ENCODE measurements at places on chromosomes 11 and 22.

- no peak for DNase-seq
These were observed 291.4 kb downstream of the CTTN start for GRCh38 chr11:70689764-70690163.

DNA sequence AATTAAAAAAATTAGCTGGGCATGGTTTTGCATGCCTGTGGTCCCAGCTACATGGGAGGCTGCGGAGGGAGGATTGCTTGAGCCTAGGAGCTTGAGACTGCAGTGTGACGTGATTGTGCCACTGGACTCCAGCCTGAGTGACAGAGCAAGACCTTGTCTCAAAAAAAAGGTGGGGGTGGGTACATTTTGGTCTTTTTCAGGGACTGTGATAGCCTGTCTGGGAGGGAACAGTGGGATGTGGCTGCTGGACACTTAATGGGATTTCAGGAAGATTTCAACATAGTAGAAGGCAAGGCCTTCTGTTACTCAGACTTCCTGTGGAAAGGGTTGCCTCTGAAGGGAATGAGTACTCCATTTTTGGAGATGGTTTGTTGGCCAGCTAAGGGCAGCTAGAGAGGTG lies 40.6 kb downstream of the RELT start:
- DNase-seq = no peak

- DNase-seq = no peak
These were observed 101.9 kb downstream of the ARL14EP start for GRCh38 chr11:30424844-30425243.

DNA sequence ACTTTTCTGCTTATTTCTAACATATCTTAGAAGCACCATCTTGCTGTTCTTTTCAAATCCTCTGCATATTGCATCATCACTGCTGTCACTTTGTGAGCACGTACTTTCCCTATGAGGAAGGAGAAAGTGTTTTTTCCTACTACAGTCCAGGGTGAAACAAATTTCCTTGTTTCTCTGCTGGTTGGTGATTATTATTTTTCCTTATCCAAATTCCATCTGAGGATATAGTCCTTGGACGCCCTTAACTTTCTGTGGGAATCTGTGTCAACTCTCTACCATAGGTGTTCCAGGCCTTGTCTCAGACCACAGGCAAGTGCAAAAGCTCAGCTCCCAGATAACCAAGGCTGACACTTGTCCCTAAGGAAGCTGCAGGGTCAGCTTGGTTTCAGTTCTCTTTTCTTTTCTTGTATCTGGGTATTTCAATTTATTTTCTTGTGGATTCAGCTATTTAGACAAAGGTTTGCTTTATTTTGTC lies 29.4 kb upstream of the LYVE1 start:
- DNase-seq = no peak

DNA sequence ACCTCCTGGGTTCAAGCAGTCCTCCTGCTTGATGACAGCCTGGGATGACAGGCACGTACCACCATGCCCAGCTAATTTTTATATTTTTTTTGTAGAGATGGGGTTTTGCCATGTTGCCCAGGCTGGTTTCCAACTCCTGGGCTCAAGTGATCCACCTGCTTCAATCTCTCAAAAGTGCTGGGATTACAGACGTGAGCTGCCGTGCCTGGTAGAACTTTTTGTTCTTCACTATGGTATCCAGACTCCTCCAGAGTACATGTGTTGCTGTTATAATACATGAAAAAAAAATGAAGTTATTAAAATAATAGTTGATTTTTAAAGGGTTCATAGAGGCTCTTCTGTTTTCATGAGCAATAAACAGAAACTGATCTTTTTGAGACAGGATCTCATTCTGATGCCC lies 29.6 kb downstream of the ZNF143 start:
- DNase-seq = no peak

GRCh38 chr11:104043678-104044239 lies 7.3 kb downstream of the DDI1 start:
- no peak for DNase-seq

GRCh38 chr11:123510579-123510905 lies 80.5 kb downstream of the GRAMD1B start:
- no peak for DNase-seq

DNA sequence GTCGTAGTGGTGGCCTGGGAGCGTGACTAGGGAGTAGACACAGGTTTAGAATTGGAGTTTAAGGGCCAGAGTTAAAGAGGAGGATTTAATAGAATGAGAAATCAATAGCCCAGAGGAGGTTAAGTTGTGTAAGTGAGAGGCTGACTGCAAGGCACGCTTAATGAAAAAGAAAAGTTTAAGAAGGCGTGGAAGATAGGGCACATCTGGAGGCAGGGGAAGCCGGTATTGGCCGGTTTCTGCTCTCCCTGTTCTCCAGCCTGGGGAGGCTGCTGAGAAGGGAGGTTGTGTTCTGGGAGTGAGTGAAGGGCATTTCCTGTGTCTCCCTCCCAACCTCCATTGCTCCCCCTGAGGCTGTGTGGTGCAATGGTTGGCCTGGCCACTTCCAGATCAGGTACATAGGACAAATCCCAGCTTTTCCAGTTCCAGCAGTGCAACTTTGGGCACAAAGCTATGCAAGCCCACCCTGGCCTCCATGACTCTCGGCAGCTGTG lies 6.3 kb downstream of the GRIK4 start:
- no peak for DNase-seq

- peak; percentile 44 for DNase-seq
These were observed 44.3 kb downstream of the NNMT start for GRCh38 chr11:114340311-114341131.

- DNase-seq = no peak
These were observed 18.2 kb upstream of the GRAMD4 start for GRCh38 chr22:46602025-46602424.

- DNase-seq = no peak
These were observed 19.3 kb upstream of the IL10RA start for GRCh38 chr11:117966908-117967307.

- no peak for DNase-seq
These were observed 67.0 kb downstream of the BCL2L13 start for GRCh38 chr22:17705546-17705945.

DNA sequence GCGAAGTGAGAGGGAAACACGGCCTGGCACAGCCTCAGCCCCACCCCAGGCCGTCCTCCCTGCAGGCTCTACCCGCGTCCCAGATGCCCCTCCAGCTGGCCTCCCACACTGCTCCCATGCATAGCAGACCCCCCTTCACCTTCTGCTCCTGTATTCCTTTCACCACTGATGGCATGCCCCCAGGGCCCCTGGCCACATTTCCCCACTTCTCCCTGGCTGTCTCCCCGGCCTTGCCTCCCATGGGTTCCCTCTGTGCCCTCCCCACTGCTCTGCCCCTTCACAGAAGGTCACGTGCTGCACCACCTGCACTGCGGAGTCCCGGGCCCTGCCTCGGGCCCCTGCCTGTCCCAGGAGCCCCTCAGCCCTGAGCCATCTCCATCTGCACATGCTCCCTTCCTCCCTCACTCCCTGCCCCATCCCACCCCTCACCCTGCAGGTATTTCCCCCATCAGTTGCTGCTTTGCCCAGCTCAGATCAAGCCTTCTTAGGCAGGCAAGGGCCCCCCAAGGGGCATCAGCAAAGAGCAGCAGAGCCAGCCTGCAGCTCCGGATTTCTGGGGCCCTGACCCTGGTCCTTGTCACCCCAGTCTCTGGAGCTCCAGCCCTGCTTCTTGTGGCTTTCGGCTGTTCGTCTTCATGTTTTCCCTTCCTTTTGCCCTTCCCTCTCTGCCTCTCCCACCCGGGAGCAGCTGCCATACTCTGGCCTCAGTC lies 46.4 kb downstream of the GAB4 start:
- DNase-seq = no peak

GRCh38 chr22:19213442-19214077 lies 35.0 kb upstream of the SLC25A1 start:
- DNase-seq = no peak

DNA sequence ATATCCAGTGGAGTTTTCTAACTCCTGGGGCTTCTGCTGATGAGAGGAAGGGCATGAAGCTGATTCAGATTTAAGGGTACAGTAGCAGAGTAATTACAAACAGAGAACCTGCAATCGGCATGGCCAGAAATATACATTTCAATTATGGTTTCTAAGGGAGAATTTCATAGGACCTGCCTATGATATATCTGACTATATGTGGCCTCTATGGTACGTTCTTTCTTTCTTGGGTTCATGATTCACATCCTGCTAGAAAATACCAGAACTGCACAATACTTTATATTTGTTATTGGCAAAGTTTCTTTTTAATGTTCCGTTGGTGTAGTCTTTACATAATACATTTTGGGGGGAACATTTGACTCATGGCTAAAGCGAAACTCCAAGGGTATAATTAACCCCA lies 63.1 kb upstream of the TTC12 start:
- no peak for DNase-seq

DNA sequence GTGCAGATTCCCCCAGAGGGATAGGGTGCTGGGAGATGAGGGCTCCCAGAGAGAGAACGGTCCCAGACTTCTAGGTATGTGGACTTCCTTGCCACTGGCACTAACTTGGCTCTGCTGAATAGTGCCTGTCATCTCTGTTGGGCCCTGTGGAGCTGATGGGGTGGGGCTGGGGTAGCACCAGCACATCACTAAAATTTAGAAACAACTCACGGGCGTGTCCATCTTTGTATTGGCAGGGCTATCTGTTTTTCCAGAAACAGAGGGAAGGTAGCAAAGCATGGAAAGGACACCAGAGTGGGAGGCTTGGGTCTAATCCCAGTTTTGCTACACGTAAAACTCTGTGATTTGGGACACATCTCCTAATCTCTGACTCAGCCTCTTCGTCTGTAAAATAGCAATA lies 25.8 kb downstream of the SWAP70 start:
- DNase-seq = no peak

DNA sequence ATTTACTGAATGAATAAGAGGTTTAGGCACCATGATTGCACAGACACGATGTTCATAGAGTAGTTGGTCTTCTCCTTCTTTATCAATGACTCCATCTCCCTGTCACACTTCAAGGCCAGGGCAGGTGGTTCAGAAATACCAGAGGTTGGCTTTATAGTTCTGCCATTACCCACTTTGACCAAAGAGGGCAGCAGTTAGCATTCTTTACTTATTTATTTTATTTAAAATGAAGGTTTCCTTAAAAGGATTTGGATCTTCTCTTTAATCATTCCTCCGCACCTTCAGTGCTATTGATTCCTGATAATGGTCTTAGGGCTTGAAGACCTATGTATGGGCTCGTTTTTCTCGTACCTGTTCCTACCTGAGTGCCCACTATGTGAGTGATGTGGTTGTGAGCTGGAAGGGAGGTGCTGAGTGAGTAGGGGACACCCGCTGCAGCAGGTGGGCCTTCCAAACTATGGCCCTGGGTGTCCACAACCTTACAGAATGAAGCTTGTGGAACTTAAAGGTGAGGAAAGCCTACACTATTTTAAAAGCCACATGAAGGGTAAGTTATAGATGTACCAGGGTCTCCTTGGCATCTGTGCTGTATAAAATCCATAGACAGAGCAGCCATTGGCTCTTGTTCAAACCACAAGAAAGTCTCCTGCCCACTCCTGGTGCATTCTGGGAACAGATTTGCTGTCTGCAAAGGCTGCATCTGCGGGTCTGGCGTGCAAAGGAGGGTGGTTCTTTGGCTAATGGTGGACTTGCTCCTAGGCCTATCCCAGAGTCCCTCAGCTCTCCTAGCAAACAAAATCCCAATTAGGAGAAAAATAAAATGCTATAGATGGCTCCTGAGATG lies 35.0 kb downstream of the TIMP3 start:
- DNase-seq = no peak

DNA sequence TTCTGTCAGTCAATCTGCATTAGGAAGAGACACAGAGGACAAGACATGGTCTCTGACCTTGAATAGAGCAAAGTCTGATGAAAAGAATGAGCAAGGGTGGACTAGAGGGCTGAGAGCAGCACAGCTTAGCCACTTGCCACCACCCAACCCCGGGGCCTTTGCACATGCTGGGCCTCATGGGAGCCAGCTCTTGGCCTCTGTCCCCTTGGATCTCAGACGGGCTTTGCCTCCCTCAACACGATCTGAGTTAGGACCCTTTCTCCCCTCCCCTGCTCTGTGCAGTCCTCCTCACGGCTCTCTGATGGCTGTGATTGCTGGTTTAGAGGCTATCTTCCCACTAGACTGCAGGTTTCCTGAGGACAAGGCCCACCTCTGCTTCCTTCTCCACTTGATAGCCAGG lies 131.6 kb upstream of the B3GAT1 start:
- DNase-seq = no peak

DNA sequence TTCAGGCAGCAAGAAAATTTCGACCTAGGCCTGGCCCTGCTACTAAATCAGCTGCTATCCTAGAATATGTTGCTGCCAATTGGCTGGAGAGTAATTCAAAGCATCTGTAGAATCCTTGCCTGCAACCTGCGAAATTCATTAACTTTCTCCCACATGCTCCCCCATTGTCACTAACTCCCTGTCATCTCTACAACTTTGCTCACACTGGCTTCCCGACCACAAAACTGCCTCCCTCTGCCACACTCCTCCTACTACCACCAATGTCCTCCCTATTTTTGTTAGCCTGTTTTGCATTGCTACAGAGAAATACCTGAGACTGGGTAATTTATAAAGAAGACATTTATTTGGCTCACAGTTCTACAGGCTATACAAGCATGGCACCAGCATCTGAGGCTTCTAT lies 570.6 kb downstream of the INSC start:
- DNase-seq = no peak

- DNase-seq = peak; percentile 65
These were observed 1.8 kb downstream of the KCNK7 start for GRCh38 chr11:65593518-65594414.

DNA sequence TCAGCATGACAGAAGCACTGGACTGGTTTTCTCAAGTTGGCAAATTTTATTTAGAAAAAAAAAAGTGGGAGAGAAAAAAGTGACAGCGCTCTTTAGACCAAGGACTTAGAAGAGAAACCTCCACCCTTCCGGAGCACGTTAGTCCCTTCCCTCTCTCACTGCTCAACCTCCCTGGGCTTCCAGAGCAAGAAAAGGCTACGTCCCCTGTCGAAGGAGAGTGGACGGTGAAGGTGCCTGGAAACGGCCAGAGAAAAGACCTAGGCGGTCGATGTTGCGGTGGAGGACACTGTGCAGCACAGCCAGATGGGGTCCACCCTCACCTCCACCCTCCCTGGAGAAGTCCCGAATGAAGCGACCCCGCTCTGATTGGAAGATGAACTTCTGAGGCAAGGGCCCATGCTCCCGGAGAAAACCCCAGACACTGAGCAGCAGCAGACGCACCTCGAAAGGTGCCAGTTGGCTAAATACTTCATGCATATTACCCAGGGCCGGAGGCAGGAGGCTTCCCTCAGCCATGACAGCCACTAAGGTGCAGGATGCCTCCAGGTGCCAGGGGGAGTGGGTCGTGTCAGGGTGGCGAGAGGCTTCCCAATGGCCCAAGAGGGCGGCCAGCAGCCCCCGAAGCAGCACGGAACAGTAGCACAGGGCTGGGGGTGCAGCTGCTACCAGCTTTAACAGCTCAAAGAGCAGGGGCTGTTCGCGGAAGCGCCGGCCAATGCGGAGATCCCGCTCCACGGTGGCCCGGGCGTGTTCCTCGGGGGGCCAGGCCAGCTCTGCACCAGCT lies 604 bp upstream of the GANAB start:
- DNase-seq = no peak
